ENCODE measurements at places on chromosomes 12 and 14. TPM values are rescaled to one million over a fixed set of nuclear protein-coding genes. Genes with fewer than 3 reads are reported as not detected.

Gene ASCL1
- total RNA-seq, result not detected

Gene PRB2
- not detected for total RNA-seq

Gene HCAR2
- total RNA-seq, result 29.7 TPM

Gene SPATA7
- 3.1 TPM for total RNA-seq

Gene RNFT2
- 1.1 TPM for total RNA-seq

Gene KRT3
- 1.0 TPM for total RNA-seq

Gene DBX2
- total RNA-seq, result not detected

Gene SPTB
- 0.08 TPM for total RNA-seq

Gene RALGAPA1
- 41.8 TPM for total RNA-seq

Gene CCDC196
- not detected for total RNA-seq

Gene AGAP2
- 0.64 TPM for total RNA-seq

Gene C14orf180
- not detected for total RNA-seq

Gene RNF212B
- not detected for total RNA-seq

Gene POTEM
- total RNA-seq, result not detected

Gene WASHC4
- 19.6 TPM for total RNA-seq
